ENCODE measurements at places on chromosomes 7 and 10.

DNA sequence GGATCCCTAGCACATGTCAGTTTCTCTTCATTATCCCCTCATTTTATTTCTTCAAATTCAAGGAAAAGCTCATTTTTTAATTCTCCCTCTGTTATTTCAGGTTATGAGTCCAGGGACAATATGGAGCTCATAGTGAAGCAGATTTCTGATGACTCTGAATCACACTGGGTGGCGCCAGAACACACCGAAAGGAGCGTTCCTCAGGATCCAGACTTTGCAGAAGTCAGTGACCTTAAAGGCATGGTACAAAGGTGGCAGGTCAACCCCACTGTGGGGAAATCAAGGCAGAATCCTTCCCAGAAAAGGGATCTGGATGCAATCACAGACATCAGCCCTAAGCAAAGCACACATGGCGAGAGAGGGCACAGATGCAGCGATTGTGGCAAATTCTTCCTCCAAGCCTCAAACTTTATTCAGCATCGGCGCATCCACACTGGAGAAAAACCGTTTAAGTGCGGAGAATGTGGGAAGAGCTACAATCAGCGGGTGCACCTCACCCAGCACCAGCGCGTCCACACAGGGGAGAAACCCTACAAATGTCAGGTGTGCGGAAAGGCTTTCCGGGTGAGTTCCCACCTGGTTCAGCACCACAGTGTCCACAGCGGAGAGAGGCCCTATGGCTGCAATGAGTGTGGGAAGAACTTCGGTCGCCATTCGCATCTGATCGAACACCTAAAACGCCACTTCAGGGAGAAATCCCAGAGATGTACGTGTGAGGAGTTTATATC is 21.4 kb downstream of the ZKSCAN5 start:
- peak; percentile 23 for DNase-seq

DNA sequence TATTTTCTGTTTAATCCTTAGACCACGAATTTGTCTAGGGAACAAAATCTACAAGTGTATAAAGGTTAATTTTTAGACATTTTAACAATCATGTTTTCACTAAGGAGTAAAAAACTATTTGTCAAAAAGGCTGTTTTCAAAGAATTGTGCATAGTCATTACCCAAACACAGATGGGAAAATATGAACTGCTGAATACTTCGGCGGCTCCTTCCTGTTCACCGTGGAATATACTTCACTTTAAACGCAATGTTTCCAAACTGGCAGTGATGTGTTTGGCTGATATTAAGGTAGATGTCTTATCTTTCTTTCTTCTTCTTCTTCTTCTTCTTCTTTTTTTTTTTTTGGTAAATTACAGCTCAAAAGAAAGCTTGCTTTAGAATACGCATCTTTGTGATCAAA is 41.4 kb downstream of the JCAD start:
- no peak for DNase-seq

DNA sequence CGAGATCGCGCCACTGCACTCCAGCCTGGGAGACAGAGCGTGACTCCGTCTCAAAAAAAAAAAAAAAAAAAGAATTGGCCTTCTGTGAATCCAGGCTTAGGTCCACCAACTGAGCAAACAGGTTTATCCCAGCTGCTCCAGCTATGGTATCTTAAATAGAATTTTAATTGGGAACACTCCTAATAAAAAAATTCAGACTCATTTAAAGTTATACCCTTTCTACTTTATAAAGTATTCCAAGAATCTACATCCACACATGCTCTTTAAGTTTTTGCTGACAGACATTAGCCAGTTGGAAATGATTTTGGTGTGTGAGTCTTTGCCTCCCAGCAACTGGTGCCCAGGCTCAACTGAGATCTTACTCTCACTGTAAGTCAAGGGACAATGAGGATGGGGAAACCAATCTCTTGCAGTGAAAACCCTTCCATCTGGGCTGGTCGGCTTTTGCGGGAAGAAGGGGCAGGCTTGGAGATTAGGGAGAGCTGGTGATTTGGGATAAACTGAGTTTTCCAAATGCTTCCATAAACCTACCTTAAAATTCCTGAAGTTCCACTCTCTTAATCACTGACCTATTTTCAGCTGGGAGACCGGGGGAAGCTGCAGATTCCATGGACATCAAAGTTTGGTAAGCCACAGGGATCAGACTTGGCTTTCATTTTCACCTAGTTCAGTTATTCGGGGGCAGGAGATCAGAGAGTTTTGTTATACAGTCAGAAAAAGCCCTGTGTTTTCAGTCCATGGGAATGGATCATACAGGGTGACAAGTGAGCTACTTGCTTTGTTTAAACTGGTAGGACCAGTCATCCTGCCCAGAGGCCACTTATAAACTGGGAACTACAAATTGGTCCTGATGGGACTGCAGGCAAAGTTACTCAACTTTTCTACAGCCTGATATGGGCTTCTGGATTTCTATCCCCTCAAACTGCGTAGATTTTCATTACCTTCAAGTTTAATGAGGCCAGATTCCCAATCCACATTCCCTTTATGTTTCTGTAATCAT is 89.3 kb upstream of the ZNF746 start:
- no peak for DNase-seq

- no peak for DNase-seq
These were observed 576.9 kb downstream of the GLRX3 start for GRCh38 chr10:130713135-130713534.

DNA sequence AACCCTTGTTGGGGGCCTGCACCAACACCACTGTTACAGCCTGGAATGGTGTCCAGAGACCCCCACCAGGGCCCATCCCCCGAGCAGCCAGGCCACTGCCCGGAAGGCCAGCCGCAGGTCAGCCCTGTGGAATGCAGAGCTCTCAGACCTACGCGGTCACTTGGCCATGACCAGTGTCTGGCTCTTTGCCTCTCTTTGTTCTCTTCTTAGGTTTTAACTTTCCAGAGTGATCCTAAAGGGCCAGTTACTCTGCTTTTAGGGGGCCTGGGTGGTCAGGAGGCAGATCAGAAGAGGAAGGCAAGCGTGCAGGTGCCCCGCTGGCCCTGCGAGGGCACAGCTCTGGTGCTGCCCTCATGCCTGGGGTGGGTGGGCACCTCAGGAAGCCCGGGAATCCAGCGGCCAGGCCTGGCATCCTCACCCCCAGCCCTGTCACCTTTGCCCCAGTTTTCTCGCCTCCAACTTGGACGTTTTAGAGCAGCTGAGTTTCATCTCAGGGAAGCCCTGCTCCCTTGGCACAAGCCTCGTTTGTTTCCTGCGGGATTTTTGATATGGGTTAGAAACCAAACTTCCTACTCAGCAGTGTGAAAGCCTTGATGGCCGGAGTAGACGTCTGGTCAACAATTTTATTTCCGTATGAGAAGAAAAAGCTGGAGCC is 62.5 kb upstream of the CHST15 start:
- no peak for DNase-seq

DNA sequence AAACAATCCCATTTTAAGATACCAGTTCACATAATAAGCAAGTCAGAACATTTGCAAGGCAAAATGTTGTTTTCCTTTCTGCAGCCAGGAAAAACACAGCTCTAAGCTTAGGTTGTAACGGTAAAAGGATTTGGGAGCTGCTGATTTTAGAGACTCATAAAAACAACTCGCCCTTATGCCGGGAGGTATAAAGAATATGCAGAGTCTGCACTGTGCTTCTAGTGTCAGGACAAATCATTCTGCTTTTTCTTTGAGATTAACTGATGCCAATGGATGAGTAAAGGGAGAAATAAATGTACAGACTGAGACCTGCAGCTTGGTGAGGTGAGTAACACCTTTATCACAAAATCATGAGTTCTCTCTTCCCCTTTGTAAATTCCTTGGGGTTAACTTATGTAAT is 2.0 kb upstream of the SFR1 start:
- DNase-seq, result no peak

DNA sequence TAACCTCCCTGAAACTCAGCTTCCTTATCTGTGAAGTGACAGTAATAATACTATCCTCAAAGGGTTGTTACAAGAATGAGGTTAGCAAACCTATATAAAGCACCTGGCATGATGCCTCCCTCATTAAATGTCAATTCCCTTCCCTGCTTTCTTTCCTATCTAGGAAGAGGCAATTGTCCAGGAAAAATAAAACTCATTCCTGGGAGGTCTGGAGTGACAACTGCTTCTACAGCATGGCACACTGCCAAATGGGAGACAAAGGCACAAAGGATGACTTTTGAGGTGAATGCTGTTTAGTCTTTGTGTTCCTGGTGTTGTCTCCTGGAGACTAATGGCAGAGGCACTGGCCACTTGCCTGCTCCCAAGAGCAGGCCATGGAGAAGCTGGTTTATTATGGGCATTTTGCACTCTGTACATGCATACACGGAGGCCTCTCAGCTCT is 32.2 kb upstream of the PDE1C start:
- no peak for DNase-seq

GRCh38 chr10:78805176-78805575 is 263.6 kb upstream of the ZMIZ1 start:
- no peak for DNase-seq

- DNase-seq, result no peak
These were observed 22.4 kb upstream of the SMC3 start for GRCh38 chr10:110544958-110545537.

- no peak for DNase-seq
These were observed 34.0 kb downstream of the ADAP1 start for GRCh38 chr7:920351-921070.

- DNase-seq, result no peak
These were observed 26.7 kb upstream of the CD36 start for GRCh38 chr7:80611779-80612178.

DNA sequence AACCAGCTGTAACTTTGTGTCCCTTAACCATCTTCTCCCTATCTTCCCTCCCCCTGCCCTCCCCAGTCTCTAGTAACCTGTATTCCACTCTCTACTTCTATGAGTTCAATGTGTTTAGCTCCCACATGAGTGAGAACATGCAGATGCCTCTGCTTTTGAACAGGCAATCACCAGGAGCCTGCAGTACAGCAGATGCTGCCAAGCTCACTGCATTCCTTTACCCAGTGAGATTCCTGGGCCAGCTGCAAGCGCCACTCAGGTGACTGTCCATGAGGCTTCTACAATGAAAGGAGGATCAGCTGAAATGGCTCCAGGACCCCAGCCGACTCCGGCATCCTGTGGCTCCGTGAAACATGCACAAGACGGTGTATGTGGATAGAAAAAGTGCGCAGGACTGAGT is 15.7 kb downstream of the GRID1 start:
- DNase-seq, result no peak

DNA sequence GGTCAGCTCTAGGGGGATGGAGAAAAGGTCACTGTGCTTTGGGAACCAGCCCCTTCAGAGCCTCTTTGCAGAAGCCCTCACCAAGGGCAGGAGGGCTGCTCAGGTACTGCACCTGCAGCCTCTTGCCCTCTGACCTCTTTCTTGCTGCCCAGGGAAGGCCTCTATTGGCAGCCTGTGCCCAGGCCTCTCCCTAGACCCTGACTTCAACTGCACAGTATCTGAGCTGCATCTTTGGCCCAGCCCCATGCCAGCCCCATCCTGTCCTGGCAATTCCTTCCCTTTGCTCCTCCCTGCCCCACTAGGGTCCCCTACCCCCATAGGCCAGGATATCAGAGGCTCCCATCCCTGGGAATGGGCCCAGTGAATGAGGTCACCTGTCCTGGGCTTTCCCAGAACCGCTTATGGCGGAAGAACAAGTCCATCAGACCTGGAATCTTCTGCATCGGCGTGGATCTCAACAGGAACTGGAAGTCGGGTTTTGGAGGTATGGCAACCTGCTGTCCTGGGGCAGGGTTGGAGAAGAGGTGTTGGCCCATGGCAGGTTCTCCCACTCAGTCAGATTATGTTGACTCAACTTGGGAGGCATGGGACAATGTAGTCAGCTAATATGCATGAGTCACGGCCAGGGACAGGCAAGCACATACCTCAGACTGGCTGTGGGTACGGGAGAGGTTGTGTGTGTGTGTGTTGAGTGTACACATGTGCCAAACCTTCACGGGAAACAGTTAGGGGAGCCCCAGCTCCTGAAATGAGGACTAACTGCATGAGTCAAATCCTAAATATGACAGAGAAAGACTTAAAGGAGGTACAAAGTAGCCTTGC is 17.1 kb upstream of the CPA1 start:
- no peak for DNase-seq

DNA sequence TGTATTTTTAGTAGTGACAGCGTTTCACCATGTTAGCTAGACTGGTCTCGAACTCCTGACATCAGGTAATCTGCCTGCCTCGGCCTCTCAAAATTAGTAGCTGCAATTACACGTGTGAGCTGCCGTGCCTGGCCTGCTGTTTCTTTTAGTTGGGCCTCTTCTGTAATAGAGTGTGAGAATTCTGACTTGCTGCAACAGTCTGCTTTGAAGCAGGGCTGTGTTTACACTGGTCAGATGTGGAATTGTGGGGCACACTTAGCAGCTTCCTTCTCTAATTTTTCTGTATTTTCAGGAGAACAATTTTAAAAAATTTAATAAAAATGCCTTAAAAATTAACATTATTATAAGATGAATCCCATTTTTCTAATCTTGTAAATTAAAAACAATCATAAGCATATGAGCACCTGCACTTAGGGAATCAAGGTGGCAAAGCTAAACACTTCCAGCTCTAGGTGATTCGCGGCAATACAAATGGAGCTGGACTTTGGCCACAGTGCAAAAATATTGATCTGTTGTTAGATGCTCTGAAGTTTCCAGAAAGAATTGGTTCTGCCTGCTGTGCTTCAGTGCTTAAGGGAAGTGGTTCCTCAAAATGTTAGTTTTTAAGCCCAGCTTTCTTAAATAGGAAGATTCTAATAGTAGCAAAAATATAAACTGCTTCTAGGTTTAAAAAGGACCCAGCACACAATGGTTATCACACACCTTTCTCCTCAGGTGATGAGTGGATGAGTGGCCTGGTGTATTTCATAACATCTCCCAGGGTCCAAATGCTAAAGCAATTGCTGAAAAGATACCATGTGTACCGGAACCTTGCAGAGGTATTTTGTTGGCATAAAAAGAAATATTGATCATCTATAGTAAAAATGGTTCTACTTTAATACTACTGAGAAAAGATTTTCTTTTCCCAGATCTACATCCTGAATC is 63.5 kb upstream of the ATRNL1 start:
- no peak for DNase-seq

- DNase-seq, result no peak
These were observed 8.6 kb downstream of the GCK start for GRCh38 chr7:44180631-44181030.

DNA sequence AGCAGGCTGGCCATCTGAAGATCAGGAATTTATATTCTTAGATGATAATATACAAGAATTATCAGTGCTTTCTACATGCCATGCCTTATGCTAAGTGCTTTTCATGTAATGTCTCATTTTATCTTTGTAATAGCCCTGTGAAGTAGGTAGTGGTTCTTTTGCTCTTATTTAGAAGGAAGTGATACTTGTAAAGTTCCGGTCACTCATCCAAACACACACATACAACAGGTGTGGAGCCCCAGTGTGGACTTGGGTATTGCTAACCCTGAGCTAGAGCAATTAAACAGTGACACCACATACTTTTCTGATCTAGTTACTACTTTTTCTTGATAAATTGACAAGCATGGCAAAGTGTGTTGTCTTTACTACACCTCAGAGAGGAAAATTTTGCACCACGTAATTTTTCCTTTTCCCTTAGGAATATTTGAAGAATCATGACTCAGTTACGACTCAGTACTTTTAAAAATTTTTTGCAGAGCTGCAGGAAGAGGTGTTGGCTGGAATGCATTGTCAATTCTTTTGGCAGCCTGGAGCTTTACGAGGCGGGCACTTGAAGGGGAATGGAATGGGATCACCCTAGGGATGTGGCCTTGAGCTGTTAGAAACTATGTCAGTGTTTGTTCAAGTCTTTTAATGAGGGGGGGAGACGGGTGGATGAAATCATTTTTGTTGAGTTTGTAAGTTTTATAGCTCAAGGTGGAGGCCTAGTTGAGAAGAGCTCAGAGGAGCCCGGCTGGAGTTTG is 212.5 kb upstream of the CELF2 start:
- DNase-seq, result no peak

Measured in HL-60 (cell line).